Brain pericyte (primary cell): ENCODE measurements at places on chromosomes 4 and X.

GRCh38 chr4:47852136-47852535 is 14.3 kb upstream of the CORIN start:
- peak; percentile 50 for DNase-seq

GRCh38 chrX:123968383-123969050 is 7.0 kb downstream of the STAG2 start:
- no peak for DNase-seq

DNA sequence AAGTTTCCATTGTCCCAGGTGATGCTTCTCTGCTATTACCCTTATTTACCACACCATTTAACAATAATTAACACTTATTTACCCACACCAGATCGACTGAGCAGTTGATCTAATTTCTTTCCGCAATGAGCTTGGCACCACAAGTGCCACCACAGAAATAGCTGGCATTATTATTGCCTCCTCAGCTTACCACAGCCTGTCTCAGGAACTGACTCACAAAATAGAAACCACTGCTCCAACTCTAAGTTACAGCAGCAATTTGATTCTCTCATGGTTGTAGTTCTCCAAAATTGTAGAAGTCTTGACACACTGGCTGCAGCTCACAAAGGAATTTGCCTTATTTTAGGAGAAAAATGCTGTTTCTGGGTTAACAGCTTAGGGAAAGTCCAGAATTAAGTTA is 22.5 kb downstream of the ZNF721 start:
- DNase-seq, result no peak

GRCh38 chrX:148960060-148960459 is 459.6 kb downstream of the AFF2 start:
- DNase-seq, result no peak
